Fibroblast of lung (primary cell): ENCODE measurements at places on chromosomes 4 and X. TPM values are rescaled to one million over a fixed set of nuclear protein-coding genes. Genes with fewer than 3 reads are reported as not detected.

Gene CLIC2
- 6.7 and 11.7 TPM in 2 replicates for total RNA-seq

Gene CISD2
- total RNA-seq = 30.3 and 46.2 TPM in 2 replicates

Gene FAM184B
- total RNA-seq = under 0.01 TPM in 1 of 2 replicates, not detected in the other

Gene F11
- not detected in 2 replicates for total RNA-seq

Gene FRMD7
- total RNA-seq = under 0.01 and 0.26 TPM in 2 replicates

Gene NSG1
- under 0.01 and 0.17 TPM in 2 replicates for total RNA-seq

DNA sequence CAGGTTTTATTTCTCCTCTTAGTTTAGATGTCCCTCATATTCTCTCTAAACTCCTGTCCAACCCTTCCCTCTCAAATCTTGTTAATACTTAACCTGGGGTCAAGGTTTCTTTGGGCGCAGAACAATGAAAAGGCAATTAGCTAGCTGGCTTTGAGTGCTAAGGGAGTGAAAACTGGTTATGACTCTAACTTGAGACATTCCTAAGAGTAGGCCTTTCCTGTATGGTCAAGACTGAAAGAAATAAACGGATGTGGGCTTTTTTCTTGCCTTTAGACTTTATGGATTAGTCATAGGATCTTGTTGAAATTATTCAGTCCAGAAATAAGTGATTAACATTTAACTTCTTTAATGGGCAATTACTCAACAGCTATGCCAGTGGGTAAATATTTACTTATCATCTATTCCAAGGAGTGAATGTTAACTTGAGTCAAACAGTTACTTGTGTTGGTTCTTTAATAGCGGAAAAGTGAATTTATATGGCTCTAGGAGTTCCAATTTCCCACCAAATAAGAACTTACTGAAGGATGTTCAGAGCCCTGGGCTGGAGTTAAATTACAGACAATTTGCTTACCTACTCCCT lies 141.7 kb upstream of the SCML1 start:
- no peak overlapping the region for H3K27ac ChIP-seq
- no peak overlapping the region for H3K4me3 ChIP-seq
- peak; percentile 52 for DNase-seq
- peaks cover 7% of the 10 kb centered on the region for H3K4me1 ChIP-seq
- H3K36me3 ChIP-seq = no peaks in the 10 kb centered on the region
- H3K27me3 ChIP-seq = no peaks in the 10 kb centered on the region

GRCh38 chrX:126170720-126171119 lies 4.6 kb upstream of the DCAF12L2 start:
- no peak for DNase-seq
- H3K4me1 ChIP-seq = no peaks in the 10 kb centered on the region
- H3K36me3 ChIP-seq = no peaks in the 10 kb centered on the region
- H3K27me3 ChIP-seq = no peaks in the 10 kb centered on the region
- H3K4me3 ChIP-seq = no peak overlapping the region

GRCh38 chr4:101067383-101067782 lies 279.9 kb downstream of the PPP3CA start:
- H3K4me1 ChIP-seq = no peaks in the 10 kb centered on the region
- no peak for DNase-seq
- H3K4me3 ChIP-seq = no peak overlapping the region
- H3K27ac ChIP-seq = no peak overlapping the region

GRCh38 chrX:9352243-9352642 lies 112.6 kb upstream of the TBL1X start:
- no peaks in the 10 kb centered on the region for H3K27me3 ChIP-seq
- peak overlapping the region; percentile 27 for H3K27ac ChIP-seq
- no peak for DNase-seq
- H3K4me3 ChIP-seq = no peak overlapping the region

DNA sequence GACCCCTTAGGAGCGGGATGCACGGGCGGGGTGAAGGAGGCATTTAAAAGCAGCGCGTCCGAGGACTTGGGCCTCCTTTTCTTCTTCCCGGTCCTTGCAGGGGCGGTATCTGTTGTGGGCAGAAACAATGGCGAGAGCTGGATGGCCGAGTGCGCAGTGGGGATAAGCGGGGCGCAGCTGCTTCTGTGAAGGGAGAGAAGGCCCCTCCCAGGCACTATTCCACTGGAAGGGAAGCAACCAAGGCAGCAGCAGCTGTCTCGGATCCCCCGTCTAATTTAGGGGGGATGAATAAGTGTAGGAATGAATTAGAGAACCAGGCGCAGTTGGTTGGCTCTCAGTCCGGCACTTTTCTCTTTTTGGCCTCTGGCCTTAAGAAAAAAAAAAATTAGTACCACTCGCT lies 995 bp downstream of the SMARCA5 start:
- peak overlapping the region; percentile 91 for H3K4me3 ChIP-seq
- peak; percentile 67 for DNase-seq
- peak overlapping the region; percentile 98 for H3K27ac ChIP-seq
- no peaks in the 10 kb centered on the region for H3K27me3 ChIP-seq
- peaks cover 2% of the 10 kb centered on the region for H3K36me3 ChIP-seq

DNA sequence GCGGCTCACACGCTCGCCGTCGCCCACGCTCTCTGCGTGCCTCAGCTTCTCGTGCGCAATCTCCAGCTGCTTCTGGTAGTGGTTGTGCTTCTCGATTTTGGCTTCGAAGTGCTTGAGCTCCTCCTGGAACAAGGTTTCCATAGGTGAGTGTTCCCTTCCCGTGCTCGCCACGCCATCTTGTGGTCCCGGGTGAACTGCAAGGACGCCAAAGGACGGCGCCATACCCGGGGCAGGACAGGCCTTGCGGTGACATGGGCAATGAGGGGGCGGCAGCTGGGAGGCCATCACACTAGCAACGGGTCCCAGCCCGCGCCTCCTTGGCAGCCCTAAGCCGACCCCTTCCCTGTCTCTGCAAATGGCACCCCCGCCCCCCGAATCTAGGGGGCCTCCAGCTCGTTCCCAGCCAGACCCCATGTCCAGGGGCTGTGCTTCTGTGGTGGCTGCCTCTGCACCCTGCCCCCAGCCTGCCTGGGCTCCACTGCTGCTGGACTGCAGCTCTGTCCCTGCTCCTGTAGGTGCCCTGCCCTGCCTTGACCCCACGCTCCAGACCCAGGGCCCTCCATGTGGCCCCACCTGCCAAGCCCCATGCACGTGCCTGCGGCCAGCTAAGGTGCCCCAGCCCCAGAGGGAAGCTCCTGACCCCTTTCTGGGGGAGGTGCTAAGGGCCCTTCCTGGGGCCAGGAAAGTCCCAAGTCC lies 17.3 kb downstream of the LRPAP1 start:
- peaks cover 36% of the 10 kb centered on the region for H3K36me3 ChIP-seq
- H3K27me3 ChIP-seq = no peaks in the 10 kb centered on the region
- H3K4me3 ChIP-seq = no peak overlapping the region
- H3K4me1 ChIP-seq = no peaks in the 10 kb centered on the region

GRCh38 chr4:176656108-176656507 lies 136.6 kb downstream of the VEGFC start:
- no peak overlapping the region for H3K4me3 ChIP-seq
- H3K27me3 ChIP-seq = no peaks in the 10 kb centered on the region
- no peak for DNase-seq
- no peaks in the 10 kb centered on the region for H3K36me3 ChIP-seq
- no peaks in the 10 kb centered on the region for H3K4me1 ChIP-seq

GRCh38 chr4:25783943-25784342 lies 78.8 kb downstream of the SEL1L3 start:
- no peak overlapping the region for H3K4me3 ChIP-seq
- H3K27me3 ChIP-seq = no peaks in the 10 kb centered on the region
- no peak overlapping the region for H3K27ac ChIP-seq
- no peaks in the 10 kb centered on the region for H3K36me3 ChIP-seq
- no peaks in the 10 kb centered on the region for H3K4me1 ChIP-seq
- DNase-seq = no peak

DNA sequence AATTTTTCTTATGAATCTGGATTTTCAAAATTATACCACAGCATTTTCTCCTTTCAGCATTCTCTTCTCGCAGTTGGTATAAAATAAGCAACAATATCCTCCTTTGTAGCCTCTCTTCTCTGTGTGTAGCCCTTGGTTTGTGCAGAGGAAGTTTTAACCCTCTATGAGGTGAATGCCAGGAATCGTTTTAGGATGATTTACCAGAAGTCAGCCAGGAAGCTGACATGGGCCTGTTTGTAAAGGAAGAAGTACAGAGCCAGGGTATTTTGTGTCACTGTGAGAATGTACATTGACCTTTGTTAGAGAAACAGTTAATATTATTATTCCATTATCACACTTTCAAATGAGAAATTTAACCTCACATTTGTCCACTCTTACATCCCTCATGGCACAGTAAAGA lies 88.9 kb upstream of the RPL34 start:
- no peaks in the 10 kb centered on the region for H3K36me3 ChIP-seq
- H3K27me3 ChIP-seq = no peaks in the 10 kb centered on the region
- H3K27ac ChIP-seq = no peak overlapping the region
- DNase-seq = no peak

DNA sequence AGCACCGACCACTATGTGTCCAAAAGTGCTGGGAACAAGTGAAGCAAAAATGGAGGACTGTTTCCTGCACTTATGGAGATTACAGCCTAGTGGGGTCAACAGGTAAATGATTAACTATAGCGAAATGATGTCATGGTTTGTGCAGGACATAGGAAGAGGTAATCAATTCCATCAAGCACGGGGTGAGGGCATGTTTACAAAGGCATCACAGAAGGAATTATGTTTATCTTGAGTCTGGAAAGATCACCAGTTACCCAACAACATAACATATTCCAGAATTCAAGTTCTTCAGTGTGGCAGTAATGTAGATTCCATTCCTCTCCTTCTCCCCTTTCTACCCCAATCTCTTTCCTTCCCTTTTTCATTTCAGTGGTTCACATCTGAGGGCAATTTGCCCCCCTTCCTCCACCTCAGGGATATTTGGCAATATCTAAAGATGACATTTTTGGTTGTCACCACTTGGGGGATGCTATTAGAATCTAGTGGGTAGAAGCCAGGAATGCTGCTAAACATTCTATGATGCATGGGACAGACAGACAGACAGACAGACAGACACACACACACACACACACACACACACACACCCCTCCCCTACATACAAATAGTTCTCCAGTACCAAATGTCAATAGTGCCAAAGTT lies 24.1 kb downstream of the FAM47E start:
- no peak overlapping the region for H3K4me3 ChIP-seq
- no peak overlapping the region for H3K27ac ChIP-seq
- H3K27me3 ChIP-seq = no peaks in the 10 kb centered on the region
- no peaks in the 10 kb centered on the region for H3K36me3 ChIP-seq

DNA sequence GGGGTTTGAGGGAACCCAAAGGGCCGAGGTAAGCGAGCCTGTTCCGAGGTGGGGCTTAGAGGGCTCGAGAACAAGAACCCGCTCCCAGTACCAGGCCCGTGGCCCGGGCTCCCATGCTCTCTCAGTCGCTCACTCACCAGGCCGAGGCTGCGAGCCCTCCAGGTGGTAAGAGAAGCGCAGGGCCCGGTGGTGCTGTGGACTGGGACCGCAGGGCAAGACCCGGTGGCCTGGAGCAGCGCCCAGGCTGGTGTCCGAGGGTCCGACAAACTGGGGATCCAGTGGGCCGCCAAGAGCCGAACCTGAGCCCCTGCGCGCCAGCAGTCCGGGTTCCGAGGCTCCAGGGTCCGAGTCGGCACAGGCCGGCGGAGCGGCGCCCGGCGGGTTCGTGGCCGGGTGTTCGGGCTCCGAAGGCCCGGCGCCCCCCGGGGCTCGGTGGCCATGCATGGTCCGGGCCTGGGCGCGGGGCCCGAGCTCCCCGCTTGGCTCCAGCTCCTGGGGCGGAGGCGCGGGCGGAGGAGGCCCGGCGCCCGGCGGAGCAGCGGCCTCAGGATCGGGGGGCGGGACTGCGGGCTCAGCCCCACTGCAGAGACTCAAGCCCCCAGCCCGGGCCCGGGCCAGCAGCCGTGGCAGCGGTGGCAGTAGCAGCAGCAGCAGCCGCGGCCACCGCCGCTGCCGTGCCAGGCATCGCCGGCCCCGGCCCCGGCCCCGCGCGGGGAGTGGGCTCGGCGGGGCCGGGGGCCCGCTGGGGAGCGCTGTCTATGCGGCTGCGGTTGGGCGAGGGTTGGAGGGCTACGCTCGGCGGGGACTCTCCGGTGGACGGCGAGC lies 833 bp downstream of the FGD1 start:
- peak overlapping the region; percentile 57 for H3K27ac ChIP-seq
- DNase-seq = peak; percentile 26
- peaks cover 7% of the 10 kb centered on the region for H3K4me1 ChIP-seq

DNA sequence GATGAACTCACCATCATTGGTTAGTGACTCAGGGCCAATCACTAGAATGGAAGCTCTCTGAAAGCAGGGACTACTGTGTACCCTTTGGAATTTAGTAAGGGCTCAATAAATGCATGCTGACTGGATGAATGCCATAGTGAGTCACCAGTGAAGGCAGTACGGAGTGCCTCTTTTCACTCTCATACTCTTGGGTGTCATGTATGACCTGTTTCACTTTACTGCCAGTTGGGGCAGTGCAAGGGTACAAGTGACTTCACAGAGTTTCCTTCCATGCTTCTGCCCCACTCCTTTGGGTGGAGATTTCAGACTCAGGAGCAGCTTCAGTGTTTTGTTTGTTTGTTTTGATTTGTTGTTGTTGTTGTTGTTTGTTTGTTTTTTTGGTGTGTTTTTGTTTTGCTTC lies 57.7 kb downstream of the SOX3 start:
- H3K4me1 ChIP-seq = no peaks in the 10 kb centered on the region
- H3K27me3 ChIP-seq = no peaks in the 10 kb centered on the region
- no peaks in the 10 kb centered on the region for H3K36me3 ChIP-seq
- H3K27ac ChIP-seq = no peak overlapping the region
- DNase-seq = no peak

- H3K4me3 ChIP-seq = no peak overlapping the region
- peak; percentile 41 for DNase-seq
- H3K36me3 ChIP-seq = no peaks in the 10 kb centered on the region
- peak overlapping the region; percentile 23 for H3K27ac ChIP-seq
- H3K27me3 ChIP-seq = no peaks in the 10 kb centered on the region
- H3K4me1 ChIP-seq = no peaks in the 10 kb centered on the region
Measured at GRCh38 chr4:137866671-137867070, 334.4 kb upstream of the PCDH18 start.

DNA sequence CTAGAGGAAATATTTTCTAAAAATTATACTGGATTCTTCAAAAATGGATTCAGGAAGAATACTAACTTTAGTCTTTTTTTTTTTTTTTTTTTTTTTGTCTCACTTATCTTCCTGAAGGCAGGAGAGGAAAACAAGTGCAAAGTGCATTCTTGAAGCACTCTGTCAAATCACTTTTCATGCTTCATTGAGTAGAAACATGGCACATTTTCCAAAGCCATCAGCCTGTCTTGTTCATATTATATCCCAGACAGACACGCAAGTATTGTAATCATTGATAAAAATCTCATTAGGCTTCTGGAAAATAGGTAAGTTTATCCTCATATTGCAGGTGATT lies 1.2 kb downstream of the BBS12 start:
- no peaks in the 10 kb centered on the region for H3K36me3 ChIP-seq
- no peak for DNase-seq
- H3K4me3 ChIP-seq = peak overlapping the region; percentile 80
- peaks cover 5% of the 10 kb centered on the region for H3K4me1 ChIP-seq
- H3K27me3 ChIP-seq = no peaks in the 10 kb centered on the region

GRCh38 chr4:146146918-146147317 lies 28.6 kb upstream of the LSM6 start:
- H3K4me1 ChIP-seq = no peaks in the 10 kb centered on the region
- H3K27me3 ChIP-seq = no peaks in the 10 kb centered on the region
- H3K27ac ChIP-seq = no peak overlapping the region

- no peaks in the 10 kb centered on the region for H3K36me3 ChIP-seq
- no peaks in the 10 kb centered on the region for H3K27me3 ChIP-seq
- H3K4me3 ChIP-seq = no peak overlapping the region
- H3K4me1 ChIP-seq = no peaks in the 10 kb centered on the region
- H3K27ac ChIP-seq = no peak overlapping the region
Measured at GRCh38 chr4:14868426-14869395, 133.6 kb upstream of the CPEB2 start.

- no peak overlapping the region for H3K4me3 ChIP-seq
- no peak for DNase-seq
- H3K36me3 ChIP-seq = no peaks in the 10 kb centered on the region
- no peaks in the 10 kb centered on the region for H3K27me3 ChIP-seq
Measured at GRCh38 chr4:40990899-40991265, 223.5 kb downstream of the APBB2 start.

GRCh38 chr4:101022151-101023024 lies 324.9 kb downstream of the PPP3CA start:
- peaks cover 1% of the 10 kb centered on the region for H3K36me3 ChIP-seq
- peak; percentile 54 for DNase-seq
- H3K27ac ChIP-seq = no peak overlapping the region
